Fibroblast of skin of left quadriceps (primary cell): ENCODE measurements at places on chromosomes 1 and 21.

GRCh38 chr1:18160290-18160942 is 52.8 kb downstream of the IGSF21 start:
- no peak for DNase-seq

DNA sequence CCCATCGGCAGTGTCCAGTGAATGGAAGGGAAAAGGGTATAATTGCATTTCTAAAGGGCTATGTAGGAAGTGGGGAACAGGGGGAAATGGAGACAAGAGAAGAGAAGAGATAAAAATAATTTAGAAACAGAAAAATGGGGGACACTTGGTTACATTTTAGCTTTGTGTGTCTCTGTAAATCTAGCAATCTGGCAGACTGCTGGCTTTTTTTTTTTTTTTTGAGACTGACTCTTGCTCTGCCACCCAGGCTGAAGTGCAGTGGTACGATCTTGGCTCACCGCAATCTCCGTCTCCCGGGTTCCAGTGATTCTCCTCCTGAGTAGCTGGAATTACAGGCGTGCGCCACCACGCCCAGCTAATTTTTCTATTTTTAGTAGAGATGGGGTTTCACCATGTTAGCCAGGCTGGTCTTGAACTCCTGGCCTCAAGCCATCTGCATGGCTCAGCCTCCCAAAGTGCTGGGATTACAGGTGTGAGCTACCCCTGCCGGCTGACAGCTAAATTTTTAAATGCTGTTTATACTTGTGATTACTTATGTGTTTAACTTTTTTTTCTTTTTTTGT is 53.4 kb downstream of the AGPAT3 start:
- no peak for DNase-seq

- no peak for DNase-seq
These were observed 26.0 kb downstream of the ATF6 start for GRCh38 chr1:161791904-161792655.

- no peak for DNase-seq
These were observed 217.1 kb downstream of the NFIA start for GRCh38 chr1:61299463-61299862.

DNA sequence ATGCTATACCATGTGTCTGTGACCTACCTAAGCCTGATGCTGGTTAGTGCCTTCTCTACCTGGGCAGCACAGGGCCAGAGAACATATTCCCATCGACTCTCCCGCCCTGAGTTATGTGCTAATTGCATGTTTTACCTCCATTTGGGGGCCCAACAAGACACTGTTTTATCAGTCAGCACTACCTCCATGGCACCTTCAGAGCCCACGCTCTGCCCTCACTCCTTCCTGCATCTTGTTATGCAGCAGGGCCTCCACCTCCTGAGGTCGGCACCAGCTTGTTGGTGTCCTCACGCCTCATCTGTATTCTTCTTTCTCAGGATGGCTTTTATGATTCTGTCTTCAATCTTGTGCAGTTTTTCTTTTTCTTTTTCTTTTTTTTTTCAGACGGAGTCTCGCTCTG is 11.9 kb downstream of the WNT9A start:
- DNase-seq = no peak

DNA sequence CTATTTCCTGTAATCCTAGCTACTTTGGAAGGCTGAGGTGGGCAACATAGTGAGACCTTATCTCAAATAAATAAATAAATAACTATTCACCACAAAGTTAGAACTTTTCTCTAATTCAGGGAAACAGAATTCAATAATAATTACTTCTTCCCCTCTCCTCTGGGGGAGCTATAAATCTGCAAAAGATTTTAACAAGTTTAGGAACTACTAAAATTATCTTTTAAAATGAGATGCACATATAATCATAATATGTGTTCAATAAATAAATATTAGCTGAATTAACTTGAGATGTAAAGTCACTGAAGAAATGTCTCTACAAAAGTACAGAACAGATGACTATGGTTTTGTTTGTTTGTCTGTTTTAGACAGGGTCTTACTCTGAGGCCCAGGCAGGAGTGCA is 14.1 kb downstream of the WDR47 start:
- DNase-seq = no peak

DNA sequence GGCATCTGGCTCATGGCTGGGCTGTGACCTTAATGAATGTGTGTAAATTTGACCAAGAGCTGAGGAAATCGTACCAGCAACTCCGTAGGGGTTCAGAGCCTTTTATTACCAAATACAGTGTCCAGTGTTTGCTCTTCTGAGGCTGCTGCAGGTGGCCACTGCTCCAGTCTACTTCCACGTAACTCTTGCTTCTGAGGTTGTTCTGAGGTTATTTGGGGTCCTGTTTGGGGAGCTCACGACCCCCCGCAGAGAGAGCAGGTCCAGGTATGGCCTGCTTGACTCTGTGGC is 33.6 kb downstream of the MAN1C1 start:
- no peak for DNase-seq

- DNase-seq = no peak
These were observed 584.8 kb downstream of the PLA2G4A start for GRCh38 chr1:187413405-187414169.

- no peak for DNase-seq
These were observed 286.2 kb upstream of the DUSP10 start for GRCh38 chr1:222028116-222028515.

- DNase-seq = no peak
These were observed 38.1 kb upstream of the A3GALT2 start for GRCh38 chr1:33358795-33359503.

DNA sequence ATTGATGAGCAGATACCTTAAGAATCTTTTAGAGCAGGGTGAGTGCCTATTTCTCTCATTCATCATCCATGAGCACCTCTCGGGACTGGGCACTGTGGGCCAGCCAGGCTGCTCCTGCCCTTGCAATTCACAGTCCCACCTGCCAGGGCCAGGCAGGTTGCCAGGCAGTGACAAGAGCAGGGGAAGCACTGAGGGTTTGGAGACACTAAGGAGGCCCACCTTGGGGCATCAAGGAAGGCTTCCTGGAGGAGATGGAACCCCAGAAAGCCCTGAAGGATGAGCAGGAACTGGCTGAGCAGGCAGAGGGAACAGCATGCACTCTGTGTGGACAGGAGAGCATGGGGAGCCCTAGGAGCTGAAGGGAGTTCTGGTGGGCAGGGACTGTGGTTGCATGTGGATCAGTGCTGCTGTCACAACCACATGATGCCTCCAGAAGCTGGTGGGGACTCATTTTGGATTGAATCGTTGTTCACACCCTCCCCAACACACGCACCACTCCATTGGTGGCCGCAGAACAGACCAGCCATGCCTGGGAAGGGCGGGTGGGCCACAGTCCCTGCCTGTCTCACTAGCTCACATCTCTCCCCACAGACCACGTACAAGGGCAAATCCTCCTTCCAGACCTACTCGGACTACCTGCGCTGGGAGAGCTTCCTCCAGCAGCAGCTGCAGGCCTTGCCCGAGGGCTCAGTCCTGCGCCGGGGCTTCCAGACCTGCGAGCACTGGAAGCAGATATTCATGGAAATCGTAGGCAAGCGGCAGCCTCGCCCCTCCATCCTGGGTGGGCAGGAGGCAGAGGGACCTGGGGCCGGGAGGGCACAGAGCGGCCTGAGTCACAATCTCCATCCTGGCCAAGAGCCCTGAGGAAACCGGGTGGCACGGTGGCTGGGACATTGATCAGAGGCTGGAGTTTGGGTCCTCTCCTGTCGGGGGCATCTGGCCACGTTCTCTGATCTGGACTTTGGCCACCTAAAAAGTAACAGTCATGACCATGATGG is 55.1 kb downstream of the DISP3 start:
- DNase-seq = no peak

DNA sequence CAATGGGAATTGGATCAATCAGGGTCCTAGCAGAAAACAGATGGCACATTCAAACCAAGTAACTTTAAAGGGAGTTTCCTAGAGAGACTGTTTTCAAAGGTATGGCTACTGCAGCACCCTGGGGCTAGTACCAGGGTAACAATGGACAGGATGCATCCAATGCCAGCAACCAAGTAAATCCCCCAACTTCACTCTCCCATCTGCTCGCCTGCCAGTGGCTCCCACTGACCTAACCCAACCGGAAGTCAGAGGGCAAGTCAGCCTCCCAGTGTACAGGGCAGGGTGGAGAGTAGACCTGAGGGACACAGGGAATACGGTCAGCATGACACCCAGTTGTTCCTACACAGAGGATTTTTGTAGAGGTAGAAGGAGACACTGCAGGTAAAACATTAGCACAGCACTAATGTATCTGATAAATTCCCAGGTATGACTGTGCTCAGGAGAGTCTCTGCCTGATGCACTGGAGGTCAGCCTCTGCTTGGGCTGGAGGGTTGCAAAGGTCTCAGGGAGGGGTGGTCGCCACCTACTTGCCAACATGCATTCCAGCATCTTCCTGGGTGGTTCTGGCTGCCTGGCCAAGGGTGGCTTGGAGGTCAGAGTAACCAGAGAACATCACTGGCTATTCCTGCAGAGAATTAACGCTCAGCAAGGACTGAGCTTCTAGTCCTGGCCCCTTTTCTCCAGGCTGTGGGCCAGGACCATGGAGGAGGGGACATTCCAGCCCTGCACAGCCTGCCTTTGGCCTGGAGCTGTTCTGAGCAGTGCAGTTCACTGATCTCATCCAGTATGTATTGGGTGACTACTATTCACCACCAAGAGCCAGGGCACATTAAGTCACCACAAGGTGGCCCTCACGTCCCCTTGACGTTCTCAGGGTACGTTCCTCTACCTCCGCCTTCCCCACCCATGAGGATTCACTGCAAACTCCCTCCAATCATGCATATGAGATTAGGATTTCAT is 5.1 kb upstream of the GJA4 start:
- no peak for DNase-seq

- peak; percentile 33 for DNase-seq
These were observed 92.1 kb upstream of the CD53 start for GRCh38 chr1:110780600-110781484.

- no peak for DNase-seq
These were observed 3.7 kb downstream of the SCMH1 start for GRCh38 chr1:41238311-41238988.

DNA sequence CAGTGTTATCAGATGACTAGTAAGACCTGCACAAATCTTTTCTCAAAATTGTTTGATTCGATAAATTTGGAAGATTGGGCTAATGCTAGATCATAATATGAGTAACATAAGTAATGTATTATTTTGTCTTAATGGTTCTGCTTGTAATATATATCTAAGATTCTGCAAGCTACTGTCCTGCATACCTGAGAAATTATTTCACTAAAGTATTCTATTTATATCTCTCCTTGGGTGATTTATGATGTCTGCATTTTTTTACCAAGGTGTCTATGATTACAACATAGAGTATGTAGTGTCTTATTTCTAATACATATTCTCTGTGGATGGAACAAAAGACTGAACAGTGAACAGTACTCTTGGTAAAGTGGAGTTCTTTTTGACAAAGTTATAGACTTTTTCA is 166.6 kb downstream of the CLEC20A start:
- DNase-seq = no peak

DNA sequence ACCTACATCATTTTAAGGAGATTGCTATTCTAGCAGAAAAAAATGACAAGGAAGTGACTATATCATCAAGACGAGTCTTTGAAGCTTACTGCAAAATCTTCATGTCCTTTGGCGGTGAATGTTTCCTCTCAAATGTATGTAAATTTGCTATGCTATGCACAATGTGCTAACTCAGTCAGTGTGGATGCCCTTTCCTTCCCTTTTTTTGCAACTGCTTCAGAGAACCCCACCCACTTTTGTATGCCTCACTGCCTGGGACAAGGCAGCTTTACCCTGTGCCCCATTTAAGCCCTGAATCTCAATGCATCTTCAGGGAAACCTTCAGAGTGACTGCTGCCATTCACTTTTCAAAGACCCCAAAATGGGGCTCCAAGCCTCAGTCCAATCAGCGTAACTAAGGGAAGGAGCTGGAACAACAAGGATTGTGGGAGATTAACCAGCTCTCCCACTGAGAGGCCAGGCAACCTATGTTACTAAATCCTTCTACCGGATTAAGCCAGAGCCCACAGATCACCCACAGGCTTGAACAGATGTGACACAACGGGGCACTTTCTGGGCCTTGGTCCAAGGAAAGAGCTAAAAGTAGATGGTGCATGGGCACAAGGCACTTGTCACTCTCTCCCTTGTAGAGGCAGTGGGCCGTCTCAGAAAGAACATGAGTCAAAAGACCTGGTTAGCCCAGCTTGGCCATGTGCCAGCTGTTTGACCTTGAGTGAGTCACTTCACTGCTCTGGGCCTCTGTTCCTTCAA is 154.4 kb downstream of the PLPP3 start:
- DNase-seq = no peak

DNA sequence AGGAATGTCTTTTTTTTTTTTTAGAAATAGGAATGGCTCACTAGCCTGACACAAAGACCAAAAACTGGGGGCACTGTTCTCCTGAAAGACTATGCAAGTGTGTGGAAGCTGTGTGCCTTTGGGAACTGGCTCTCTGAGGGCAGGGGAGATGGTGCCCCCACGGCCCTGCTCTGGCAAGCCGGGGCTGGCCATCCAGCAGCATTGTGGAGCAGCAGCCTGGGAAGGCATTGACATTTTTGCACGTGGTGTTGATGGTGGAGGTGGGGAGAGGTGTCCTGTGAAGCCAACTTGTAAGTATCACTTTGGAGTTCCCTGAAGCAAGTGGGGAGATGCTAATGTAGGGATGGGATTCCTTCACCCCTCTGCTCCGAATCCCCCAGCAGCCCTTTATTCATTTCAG is 460.1 kb downstream of the RPS6KC1 start:
- no peak for DNase-seq

DNA sequence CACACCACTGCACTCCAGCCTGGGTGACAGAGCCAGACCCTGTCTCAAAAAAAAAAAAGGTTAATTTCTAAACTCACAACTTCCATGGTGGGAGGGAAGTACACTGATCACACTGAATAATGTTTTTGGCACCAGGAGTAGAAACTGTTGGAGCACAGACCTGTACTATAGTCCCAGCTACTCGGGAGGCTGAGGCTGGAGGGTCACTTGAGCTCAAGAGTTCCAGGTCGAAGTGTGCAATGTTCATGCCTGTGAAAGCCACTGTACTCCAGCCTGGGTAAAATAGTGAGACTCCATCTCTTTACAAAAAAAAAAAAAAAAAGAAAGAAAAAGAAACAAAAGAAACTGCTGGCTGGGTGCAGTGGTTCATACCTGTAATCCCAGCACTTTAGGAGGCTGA is 35.3 kb downstream of the TMEM50B start:
- no peak for DNase-seq

- peak; percentile 27 for DNase-seq
These were observed 108.5 kb downstream of the NFIA start for GRCh38 chr1:61190618-61191432.

DNA sequence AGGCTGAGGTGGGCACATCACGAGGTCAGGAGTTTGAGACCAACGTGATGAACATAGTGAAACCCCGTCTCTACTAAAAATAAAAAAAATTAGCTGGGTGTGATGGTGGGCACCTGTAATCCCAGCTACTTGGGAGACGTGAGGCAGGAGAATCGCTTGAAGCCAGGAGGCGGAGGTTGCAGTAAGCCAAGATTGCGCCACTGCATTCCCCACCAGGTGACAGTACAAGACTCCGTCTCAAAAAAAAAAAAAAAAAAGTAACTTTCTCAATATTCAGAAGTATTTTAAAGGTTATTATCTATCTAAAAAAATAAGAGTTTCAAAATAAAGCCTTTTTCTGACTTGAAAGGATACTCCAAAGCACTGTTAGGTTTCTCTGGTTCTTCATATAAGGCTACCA is 5.9 kb downstream of the MYCBP start:
- DNase-seq = no peak

- DNase-seq = no peak
These were observed 65.4 kb upstream of the SSBP3 start for GRCh38 chr1:54471588-54471987.
